ENCODE measurements at places on chromosomes 16 and 17.
A peak's percentile ranks its signal among the peaks of the same experiment; 100 is the strongest.

DNA sequence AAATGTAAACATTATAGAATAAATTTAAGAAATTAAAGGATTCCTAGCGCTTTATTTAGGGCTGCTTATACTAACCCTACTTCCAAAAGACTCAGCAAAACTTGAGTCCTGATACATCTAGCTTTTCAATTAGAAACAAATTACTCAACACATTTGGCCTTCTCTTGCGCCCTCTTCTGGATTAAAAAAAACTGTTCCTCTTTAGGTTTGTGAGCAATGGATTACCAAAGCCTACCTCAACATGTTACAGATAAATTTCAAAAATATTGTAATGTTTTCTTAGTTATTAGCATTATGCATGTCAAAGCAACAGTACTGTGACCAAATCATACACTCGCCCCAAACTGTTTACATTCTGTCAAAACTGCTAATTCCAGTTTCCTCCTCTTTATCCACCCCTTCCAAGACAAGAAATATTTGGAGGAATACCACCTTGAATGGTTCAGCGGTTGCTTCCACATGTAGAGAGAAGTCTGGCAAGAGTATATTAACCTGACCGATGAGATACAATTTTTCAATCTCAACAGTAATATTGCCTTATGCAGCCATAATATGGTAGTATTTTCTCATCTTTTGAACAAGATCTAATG is 2.7 kb downstream of the NUFIP2 start:
- peak; percentile 31 for DNase-seq

DNA sequence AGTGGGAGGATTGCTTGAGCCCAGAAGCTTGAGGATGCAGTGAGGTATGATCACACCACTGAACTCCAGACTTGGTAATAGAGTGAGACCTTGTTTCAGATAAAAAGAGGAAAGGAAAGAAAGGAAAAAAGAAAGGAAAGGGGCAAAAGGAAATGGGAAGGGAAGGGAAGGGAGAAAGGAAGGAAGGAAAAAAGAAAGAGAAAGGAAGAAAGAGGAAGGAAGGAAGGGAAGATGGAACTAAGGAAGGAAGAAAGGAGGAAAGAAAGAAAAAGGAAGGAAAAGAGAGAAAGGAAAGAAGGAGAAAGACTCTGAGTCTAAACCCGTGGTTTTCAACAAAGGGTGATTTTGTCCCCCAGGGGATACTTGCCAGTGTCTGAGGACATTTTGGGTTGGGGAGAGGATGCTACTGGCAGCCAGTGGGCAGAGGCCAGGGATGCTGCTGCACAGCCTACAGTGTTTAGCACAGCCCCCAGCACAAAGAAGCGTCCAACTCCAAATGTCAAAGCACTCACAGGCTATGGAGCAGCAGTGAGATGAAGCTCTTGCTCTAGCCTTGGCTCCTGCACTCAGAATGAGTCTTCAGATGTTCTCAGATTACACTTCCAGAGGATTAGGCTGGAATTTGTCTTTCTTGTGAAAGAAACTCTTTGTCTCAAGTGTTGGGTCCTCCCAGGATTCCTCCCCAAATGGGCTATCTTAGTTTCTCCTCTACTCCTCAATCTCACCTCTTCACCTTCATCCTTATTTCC is 64.2 kb downstream of the BMERB1 start:
- no peak for DNase-seq

GRCh38 chr17:58568044-58568799 is 53.8 kb upstream of the MTMR4 start:
- no peak for DNase-seq

DNA sequence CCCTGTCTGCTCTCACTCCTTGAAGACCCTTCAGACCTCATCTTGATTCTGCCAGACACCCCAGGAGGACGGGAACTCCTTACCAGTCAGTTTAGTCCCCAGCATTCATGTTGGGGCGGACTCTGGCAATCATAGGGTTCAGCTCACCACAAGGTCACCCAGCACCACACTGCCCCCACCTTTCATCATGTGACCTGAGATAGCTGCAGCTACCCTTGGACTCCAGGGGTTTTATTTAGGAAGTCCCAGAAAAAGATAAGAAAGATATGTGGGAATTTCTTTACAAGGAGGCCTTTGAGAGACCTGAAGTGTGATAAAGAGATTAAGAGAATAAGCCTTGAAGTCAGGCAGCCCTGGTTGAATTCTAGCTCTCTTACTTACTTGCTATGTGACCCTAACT is 59.8 kb upstream of the NLK start:
- no peak for DNase-seq

- DNase-seq, result no peak
Measured at GRCh38 chr17:81609541-81610311, 27.2 kb downstream of the NPLOC4 start.

DNA sequence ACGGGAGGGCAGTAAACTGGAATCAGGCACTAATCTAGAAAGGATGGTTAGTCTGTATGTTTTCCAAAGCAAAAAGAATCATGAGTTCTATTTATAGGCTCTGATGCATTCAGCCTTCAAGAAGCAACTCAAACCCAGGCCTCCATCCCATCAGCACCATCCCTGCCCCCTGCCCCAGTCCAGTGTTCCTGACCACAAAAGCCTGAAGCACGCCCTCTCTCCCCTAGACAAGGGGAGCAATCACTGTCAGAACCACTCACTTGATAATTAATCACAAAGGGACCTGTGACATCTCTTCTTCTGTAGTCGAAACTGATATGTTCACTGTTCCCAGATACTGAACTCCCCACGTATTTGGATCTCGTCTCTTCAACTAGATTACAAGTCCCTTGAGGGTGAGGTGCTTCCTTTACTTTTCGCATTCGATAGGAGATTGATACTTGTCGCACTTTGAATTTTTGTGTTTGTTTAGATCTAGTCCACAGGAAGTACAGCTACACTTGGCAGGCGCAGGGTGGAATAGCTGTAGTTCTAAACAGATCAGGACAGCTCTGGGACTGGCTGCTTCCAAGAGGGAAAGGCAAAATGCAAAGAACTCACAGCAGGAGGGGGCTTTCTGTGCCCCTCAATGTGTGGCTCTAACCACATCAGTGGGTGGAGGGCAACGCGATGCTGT is 36.4 kb upstream of the CCDC182 start:
- no peak for DNase-seq

DNA sequence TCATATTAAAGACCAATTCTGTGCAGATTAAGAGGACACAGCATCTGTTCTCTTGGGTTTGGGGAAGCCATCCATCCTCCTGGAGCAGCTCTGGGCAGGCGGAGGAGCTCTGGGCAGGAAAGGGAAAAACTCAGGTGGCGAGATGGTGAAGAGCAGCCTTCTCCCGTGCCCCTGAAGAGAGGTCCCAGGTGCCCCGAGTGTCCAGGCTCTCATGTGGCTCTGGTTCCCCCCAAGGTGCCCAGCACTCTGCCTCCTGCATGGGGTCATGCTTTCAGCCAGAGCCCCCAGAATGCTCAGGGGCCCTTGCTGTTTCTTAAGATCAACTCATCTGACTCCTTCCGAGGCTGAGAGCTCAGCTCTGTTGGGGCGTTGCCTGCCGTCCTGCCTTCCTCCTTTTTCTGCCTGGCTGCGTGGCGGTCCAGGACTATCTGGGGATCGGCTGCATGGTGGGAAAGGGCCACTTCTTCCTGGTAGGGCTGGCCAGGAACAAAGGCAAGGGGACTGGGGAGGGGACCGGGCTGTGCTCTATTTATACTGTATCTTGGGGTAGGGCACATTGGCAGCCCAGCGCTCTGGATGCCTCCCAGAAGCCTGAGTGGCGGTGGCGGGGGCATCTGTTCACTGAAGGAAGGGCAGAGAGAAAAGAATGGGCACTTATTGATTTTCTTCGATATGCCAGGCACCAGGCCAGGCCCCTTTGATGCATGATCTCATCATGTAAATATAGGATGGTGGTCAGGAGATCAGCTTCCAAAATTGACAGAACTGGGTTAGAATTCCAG is 103.2 kb upstream of the SDK2 start:
- no peak for DNase-seq

DNA sequence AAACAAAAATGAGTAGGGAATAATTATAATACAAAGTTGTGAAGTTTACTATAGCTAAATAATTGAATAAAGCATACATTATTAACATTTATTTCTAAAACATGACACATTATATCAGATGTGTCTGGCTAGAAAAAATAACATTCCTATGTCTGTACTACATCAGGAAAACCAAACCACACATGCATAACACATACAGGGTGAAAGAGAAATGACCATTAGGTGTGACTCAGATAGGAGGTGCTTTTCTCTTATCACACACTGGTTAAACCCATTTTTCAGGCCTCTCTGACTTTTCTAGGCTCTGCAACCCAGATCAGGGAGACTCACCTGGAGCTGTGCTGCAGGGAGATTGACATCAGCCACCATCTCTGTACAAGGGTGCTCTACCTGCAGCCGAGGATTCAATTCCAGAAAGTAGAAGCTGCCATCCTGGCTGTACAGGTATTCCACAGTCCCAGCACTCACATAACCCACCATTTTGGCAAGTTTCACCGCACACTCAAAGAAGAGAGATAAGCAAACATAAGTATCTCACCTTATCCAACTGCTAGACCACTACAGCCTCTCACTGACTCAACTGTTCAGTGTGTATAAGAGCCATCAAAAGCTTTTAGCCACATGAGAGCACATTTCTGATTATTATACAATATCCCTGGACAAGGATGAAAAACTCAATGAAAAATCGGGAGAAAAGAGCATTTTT is 116.6 kb upstream of the C17orf78 start:
- no peak for DNase-seq

- no peak for DNase-seq
Measured at GRCh38 chr17:42317266-42317845, 29.1 kb downstream of the STAT5A start.

GRCh38 chr17:3921502-3922319 is 5.4 kb upstream of the P2RX1 start:
- DNase-seq, result no peak

DNA sequence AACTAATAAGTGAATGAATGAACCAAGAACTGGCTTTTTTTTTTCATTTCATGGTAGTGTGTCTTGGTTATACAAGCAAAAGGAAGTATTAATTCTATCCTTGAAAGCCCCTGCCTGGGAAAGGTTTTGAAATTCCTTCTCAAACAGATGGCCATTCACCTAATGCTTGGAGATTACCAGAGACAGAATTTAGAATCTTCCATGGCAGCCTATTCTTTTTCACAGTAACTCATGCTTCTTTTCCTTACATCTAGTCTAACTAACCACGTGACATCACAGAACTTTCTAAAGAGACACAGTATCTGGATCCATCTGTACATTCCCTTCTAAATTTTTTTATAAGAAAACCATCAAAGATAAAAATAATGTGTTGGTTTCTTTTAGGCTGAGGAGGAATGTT is 151.6 kb downstream of the FTO start:
- no peak for DNase-seq

DNA sequence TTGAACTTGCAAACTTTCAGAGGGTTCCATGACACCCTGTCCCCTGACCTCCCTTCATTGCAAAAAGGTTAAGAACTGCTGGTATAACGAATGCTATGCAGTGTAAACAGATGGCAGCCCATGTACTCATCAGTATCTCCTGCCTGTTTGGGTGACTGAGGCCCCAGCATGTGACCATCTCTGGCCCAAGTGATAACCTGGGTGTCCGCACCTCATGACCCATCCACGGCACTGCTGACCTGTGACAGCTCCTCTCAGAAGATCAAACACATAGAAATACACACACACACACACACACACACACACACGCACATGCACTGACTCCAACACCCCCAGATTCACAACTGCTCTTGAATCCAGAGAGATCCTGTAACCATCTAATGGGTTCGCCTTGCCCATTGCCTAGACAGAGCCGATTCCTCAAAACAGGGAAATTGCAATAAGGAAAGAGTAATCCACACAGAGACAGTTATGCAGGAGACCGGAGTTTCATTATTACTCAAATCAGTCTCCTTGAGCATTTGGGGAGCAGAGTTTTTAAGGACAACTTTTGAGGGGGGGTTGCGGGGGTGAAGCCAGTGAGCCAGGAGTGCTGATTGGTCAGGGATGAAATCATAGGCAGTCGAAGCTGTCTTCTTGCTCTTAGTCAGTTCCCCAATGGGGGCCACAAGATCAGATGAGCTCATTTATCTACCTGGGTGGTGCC is 11.3 kb upstream of the PHOSPHO1 start:
- no peak for DNase-seq

DNA sequence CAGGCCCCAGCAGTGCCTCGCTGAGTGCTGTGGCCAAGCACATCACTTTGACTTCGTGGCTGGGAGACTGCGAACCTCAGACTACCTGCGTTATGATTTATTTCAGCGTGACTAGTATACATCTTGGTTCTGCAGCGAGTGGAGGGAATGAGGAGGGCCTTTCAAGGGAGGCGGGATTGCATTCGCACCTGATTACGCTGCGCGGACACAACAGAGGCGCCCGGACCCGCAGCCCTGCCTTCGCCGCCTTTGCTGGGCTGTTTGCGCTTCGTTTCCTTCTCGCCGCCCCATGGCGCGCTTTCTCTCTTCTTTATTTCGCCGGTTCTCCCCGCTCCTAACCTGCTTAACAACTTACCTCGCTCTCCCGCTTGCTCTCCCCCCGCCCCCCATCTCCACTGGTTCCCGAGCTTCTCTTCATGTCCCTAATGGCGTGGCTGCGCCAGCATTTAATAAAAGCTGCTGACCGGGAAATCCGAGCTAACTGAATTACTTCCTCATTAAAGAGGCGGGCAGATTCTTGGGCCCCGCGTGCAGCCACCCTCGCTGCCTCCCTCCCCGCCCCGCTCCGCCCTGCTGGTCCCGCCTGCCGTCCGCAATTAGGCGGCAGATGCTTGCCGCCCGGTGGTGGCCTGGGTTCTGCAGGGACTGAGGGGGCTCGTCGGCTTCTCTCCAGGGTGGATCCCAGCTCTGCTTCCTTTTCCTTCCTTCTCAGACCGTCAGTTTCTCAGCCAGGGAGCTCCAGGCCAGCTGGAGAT is 257.6 kb upstream of the SDK2 start:
- DNase-seq, result peak; percentile 60

GRCh38 chr16:27406511-27407128 is 4.6 kb downstream of the IL21R start:
- DNase-seq, result no peak

DNA sequence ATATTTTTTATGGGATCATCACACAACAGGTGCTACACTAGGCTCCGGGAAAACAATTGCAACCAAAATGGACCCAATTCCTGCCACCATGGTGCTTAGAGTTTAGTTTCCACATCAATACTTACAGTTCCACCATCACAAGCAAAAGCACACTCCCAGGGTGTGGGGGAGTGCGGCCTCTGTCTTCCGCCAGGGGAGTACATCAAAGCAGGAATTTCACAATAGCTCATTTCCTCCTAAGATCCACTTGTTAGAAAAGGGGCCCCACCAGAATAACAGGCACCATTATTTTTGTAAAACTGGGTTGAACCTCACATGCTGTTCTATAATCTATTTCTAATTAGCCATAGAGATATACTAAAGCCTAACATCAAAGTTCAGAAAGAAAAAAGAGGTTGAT is 44.3 kb upstream of the PSMD7 start:
- DNase-seq, result no peak

DNA sequence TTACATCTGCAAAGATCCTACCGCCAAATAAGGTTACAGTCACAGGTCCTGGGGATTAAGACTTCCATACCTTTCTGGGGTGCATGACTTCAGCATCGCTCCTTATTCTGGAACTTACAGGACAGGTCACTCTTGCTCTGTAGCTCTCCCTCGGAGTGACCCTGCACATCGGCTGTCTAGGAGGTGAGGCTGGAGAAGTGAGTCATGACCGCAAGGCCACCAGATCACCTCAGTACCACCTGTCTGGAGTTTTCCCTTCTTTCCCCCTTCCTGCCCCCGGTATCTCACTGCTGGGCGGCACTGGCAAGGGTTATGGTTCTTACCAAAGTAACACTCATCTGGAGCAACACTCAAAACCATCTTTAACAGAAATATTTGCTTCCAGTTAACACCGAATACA is 374.8 kb downstream of the SLC39A11 start:
- DNase-seq, result no peak

Data from DMS79 (cell line).